ENCODE measurements at places on chromosomes 7 and 10.

GRCh38 chr10:71525721-71526120, 129.0 kb downstream of the CDH23 start:
- DNase-seq, result no peak

- no peak for DNase-seq
Observed at GRCh38 chr10:1255118-1255517, 198.9 kb downstream of the WDR37 start.

DNA sequence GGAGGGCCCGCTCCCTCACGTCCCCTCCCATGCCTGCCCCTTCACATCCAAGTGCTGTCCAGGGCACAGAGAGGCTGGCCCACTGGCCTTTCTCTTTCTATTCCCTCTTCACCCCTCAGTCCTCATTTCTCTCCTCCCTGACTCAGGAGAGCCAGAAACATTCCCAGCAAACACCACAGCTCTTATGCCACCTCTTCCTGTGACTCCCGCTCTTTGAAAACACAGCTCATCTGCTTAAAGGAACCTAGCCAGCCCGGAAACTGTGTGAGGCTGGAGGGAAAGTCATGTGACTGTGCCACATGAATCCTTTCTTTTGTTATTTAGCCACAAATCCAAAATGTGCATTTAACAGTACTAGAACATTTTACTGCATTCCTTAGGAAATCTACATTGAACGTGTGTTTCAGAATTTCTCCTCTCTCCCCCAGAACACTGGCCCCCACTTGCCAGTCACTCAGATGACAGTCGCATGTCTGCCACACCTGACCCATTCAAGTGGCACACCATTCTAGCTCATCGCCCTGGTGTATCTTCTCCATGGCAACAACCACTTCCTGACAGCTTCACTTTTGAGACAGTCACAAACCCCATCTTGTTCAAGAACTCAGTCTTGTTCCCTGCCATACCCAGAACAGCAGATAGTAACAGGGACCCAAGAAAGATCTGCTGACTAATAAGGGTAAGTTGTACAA, 42.8 kb downstream of the GRB10 start:
- no peak for DNase-seq

DNA sequence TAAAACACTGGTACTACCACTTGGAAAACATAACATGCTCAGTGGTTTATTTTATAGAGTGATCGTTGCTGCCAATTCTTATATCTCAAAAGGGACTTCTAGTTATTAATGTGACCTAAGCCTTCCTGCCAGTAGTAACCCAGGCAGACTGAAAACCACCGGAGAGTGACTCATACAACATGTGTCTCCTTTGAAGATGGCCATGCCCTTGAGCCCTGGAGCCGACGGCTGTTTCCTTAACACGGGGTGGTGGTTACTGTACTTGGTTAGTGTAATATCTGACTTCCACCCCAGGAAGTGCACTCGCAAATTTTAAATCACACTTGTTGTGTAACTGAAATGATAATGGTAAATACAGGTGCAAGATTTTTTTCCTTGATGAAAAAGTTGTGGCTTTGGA, 30.5 kb downstream of the JAKMIP3 start:
- no peak for DNase-seq

- no peak for DNase-seq
Observed at GRCh38 chr7:73625276-73625675, 954 bp upstream of the MLXIPL start.

- DNase-seq, result no peak
Observed at GRCh38 chr10:30630571-30630970, 1.0 kb upstream of the LYZL2 start.

DNA sequence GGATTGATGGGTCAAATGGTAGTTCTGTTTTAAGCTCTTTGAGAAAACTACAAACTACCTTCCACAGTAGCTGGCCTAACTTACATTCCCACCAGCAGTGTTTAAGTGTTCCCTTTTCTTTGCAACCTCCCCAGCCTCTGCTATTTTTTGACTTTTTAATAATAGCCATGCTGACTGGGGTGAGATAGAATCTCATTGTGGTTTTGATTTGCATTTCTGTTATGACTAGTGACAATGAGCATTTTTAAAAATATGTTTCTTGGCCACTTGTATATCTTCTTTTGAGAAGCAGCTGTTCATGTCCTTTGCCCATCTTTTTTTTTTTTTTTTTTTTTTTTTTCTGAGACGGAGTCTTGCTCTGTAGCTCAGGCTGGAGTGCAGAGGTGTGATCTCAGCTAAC, 155.2 kb upstream of the BMPER start:
- no peak for DNase-seq

DNA sequence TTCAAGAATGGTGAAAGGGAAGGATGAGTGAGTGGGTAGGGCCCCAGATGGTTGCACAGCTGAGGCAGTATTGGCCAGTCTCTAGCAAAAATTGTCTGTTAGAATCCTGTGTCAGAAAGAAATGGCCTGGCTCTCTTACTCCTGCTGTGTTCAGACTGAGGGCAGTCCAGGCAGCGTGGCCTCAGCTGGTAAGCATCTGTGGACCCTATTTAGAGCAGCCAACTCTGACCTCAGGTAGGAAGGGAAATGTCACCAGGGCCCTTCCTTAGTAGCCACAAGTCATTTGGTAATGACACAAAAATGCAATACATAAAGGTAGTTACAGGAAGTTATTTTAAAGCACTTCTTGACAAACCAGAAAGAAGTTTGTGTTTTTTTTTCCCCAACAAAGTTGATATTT, 1194.7 kb downstream of the CNTNAP2 start:
- DNase-seq, result no peak

DNA sequence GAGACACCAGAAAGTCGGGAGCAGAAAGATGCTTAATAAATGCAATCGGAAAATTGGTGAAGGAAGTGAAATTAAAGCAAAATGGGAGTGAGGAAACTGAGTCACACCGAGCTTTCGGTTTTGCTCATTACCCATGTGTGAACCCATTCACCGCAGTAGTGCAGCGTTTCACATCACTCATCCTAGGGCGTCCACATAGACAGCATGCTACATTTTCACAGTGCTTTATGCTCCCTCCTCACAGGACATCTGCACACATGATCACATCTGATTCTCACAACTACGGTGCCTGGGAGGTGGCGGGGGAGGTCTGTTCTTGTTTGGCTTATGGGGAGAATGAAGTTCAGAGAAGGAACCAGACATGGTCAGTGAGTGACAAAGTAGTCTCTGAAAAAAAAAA, 36.6 kb upstream of the ATP6V0A4 start:
- no peak for DNase-seq

DNA sequence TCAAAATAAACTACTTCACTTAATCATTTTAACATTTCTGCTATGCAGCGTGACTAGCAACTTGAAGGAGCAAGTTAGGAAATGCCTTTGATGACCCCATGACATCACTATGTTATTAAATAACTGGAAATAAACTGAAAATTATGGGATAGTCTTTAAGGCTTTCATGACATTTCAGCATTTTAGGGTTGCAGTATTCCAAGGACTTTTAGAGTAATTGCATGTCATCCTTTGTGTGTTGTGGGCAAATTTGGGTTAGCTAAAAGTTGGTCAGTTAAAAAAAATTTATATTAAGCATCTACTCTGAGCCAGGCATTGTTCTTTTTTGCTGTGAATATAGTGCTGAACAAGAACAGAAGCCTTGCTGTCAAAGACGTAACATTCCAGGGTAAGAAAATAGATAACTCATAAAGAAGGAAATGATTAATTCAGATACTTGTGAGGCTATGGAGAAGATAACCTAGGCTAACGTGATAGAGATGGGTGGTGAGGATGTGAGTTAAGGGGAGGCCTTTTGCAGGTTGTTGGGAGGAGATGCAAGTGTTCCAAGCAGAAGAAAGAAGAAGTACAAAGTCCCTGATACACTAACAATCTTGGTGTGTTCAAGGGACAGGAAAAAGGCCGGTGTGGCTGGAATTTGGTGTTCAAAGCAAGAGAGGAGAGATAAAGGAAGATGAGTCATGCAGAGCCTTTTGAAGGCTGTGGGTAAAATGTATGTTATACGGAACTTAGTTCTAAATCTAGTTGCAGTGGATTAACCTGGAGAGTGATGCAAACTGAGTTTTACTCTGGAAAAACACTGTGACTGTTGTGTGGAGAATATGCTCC, 610.2 kb downstream of the AUTS2 start:
- no peak for DNase-seq

DNA sequence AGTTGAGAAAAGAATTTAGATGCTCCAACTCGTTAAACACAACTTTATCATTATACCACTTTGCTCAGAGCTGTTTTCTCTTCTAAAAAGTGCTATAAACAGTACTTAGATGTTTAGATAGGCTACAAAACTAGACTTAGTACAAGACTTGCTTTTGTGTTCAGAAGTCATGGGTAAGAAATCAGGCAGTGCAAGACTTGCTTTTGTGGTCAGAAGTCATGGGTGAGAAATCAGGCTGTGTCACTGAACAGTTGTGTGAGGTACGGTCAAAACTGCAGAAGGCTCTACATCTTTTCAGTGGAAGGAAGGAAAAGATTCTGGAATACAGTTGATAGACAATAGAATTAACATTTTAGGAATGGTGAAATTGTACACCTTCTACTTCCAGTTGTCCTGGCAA, 239.7 kb downstream of the DNAJB9 start:
- no peak for DNase-seq

DNA sequence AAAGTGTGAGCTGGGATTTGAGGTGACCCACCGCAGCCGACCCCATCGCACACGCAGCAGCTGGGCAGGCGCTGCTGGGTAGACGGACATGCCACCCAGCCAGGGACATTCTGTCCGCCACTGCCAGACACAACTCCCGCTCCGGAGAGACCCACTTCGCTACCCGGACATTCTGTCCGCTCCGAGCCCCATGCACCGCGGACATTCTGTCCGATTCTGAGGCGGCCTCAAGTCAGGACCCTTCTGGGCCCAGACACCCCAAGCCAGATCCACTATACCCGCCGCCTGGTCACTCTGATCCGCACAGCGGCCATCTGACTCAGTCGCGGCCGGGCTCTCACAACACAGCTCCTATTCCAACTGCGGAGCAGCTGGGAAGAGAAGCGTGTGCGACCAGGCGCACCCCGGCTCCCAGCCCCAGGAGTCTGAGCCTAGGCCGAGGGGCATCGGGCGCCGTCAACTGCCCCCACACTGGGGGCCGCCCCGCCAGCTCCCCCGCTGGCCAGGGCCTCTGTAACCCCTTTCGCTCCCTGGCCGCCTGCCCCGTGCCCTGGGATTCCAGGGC, 763 bp downstream of the PITX3 start:
- no peak for DNase-seq

DNA sequence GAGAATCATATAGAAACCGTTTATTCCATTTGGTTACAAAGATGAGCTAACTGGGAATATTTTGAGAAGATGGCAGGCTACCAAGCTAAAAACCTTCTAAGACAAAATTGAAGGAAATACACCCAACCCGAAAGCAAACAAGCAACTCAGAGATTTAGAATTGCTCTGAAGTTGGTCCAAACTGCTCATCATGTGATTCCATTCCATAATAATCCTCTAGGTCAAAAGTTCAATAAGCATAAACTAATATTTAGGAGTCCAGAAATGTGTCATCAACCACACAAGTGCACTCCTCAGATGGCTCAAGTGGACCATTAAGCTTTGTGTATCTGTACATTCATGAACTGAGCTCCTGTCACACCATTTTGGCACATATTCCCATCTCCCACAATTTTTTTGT, 28.7 kb downstream of the DGKI start:
- DNase-seq, result no peak

- DNase-seq, result peak; percentile 28
Observed at GRCh38 chr7:33964417-33965182, 59.3 kb downstream of the BMPER start.

GRCh38 chr7:108324053-108325038, 131.9 kb downstream of the NRCAM start:
- DNase-seq, result no peak

DNA sequence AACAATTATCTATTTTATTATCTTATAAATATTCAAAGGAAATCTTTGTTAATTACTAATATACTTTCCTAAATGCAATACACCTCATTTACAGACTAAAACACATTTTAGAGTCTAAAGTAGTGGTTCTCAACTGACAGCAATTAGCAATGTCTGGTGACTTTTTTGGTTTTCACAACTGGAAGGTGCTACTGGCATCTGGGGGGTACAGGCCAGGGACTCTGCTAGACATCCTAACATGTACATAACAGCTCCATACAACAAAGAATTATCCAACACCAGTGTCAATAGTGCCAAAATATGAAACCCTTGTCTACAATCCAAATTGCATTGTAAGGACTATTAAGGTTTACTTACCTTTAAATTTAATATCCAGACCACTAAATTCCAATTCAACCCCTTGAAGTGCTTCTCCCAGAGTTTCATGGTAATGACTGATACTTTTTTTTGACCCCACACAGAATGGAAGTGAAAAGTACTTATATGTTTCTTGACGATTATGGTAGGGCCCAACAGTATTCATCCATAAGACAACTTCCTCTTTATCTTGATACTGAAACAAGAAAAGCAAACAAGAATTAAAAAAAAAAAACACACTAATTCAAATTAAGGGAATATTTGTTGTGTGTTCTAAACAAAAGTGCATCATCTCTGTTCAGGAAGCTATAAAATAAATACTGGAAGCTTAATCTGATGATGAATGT, 10.4 kb downstream of the TM9SF3 start:
- no peak for DNase-seq

- no peak for DNase-seq
Observed at GRCh38 chr7:139049936-139050335, 14.1 kb upstream of the ZC3HAV1L start.

DNA sequence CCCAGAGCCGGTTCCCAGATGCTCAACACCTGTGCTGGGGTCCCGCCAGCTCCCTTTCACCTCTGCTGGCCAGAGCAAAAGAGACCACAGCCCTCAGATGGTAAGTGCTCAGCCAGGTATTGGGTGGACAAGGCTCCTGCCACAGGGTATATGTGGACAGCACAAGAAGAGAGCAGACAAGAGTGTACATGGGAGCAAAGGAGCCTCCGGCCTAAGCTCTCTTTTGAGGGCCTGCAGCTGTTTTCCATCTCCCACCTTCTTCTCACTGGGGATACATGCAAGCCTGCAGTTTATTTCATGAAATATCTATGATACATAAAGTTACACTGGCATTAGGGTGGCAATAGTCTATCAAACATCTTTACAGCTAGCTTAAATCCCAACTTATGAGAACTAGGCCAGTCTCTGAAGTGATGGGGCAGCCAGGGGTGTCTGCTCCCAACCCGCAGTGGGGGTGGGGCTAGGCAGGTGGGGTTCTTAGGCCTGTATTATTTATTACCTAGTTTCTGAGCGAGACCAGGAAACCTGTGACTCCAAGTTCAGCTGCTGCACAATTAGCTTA, 50.4 kb upstream of the DDC start:
- no peak for DNase-seq

DNA sequence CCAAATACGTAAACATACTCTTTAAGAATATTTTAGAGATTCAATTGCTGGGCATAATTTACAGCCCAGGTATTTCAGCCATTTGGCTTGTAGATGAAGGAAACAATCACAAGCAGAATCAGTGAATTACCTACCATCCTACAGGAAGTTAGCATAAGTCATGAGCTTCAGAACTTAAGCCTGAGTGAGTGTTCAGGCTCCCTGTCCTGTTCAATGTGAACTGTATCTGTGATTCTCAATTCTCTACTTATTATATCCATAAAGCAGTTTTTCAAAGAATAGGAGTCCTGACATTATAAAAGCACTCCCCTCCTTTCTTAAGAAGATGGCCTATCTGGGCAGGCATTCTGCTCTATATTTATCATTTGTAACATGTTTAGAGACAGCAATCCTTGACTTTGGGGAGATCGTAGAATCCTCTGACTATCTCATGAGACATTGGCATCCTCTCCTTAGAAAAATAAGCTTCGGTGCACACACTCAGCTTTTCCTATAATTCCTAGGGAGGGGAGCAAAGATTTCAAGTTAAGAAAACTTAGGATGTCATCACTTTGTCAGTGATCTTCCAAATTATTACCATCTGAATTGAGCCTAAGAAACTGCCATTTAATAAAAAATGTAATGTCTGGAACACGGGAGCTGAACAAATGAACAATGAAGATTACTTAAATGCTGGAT, 645.2 kb upstream of the IGFBP3 start:
- DNase-seq, result no peak

Data from NCI-H446 treated with DMSO at 0.1 percent for 48 hours (cell line).